ENCODE measurements at places on chromosomes 6 and 20.

DNA sequence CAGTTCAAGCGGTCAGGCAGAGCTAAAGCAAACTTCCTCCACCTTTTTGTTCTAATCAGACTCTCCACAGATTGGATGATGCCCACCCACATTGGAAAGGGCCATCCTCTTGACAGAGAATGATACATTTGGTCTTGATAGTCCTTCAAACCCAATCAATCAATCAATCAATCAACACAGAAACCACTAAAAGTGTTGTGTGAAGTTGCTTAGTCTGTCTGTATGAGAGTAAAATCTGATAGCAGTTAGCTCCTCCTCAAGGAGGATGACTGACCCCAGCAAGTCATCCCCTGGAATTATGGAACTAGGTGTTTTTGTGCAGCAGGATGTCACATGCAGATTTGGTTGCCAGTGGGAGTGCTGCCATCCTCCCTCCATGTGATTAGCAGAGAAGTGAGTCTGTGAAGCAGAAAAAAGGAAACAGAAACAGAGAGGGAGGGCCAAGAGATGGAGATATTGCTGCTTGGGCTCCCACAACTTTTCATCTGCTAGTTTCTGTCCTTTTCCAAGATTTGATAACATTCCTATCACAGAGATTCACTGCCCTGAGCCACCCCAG, 32.0 kb upstream of the SSTR4 start:
- no peak for DNase-seq

- no peak for DNase-seq
Measured at GRCh38 chr6:88538130-88538706, 372.1 kb upstream of the CNR1 start.

- no peak for DNase-seq
Measured at GRCh38 chr6:108448481-108448880, 112.2 kb upstream of the FOXO3 start.

GRCh38 chr6:87196275-87196842, 41.0 kb downstream of the ZNF292 start:
- no peak for DNase-seq

GRCh38 chr20:34980543-34981233, 25.0 kb downstream of the MYH7B start:
- no peak for DNase-seq

- DNase-seq, result no peak
Measured at GRCh38 chr6:87279196-87279595, 43.2 kb upstream of the SMIM8 start.

DNA sequence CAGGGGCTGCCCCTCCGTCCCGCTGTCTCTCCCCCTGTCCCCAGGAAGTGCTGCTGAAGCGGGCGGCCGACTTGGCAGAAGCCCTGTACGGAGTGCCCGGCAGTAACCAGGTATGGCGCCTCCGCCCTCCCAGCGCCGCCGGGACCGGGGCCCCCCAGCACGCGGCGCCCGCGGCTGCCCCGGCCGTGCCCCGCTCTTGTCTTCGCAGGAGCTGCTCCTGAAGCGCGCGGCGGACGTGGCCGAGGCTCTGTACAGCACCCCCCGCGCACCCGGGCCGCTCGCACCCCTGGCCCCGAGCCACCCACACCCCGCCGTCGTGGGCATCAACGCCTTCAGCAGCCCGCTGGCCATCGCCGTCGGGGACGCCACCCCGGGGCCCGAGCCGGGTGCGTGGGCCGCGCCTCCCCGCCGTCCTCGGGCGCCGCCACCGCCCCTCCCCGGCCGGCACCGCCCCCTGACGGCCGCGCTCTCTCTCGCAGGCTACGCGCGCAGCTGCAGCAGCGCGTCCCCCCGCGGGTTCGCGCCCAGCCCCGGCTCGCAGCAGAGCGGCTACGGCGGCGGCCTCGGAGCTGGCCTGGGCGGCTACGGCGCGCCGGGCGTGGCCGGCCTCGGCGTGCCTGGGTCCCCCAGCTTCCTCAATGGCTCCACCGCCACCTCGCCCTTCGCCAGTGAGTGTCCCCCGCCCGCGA, 48.4 kb downstream of the CPXM1 start:
- peak; percentile 52 for DNase-seq

- no peak for DNase-seq
Measured at GRCh38 chr6:40733290-40733689, 146.1 kb upstream of the LRFN2 start.
